ENCODE measurements at places on chromosomes 7 and 10.
A peak's percentile ranks its signal among the peaks of the same experiment; 100 is the strongest.

- no peak for DNase-seq
Observed at GRCh38 chr7:125526958-125527357, 597.3 kb upstream of the POT1 start.

GRCh38 chr10:131418681-131419080 lies 107.2 kb upstream of the TCERG1L start:
- DNase-seq = no peak

- no peak for DNase-seq
Observed at GRCh38 chr10:31932838-31933237, 4.2 kb upstream of the ARHGAP12 start.

- DNase-seq = no peak
Observed at GRCh38 chr10:18140957-18141845, 977 bp downstream of the CACNB2 start.

GRCh38 chr7:51797371-51797770 lies 480.8 kb upstream of the COBL start:
- DNase-seq = no peak

GRCh38 chr10:123269017-123269552 lies 114.9 kb downstream of the BUB3 start:
- DNase-seq = no peak

- peak; percentile 31 for DNase-seq
Observed at GRCh38 chr10:62637249-62638061, 167.1 kb upstream of the ADO start.

- no peak for DNase-seq
Observed at GRCh38 chr7:137877027-137877675, 30.4 kb upstream of the DGKI start.

DNA sequence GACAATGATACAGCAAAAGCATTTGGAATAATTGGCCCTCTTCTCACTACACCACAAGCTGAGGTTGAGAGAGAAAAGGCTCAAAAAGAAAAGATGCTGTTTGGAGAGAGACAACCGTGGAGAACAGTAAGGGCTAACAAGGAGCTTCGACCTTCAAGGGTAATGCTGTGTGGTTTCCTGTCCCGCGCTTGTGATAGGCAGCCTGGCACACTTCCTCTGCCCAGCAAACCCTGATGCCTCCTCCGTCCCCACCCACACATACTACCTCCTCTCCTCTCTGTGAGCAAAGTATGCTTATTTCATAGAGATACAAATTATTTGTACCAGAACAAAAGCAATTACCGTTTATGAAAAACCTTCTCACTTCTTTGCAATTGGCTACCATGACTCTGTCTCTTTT lies 755.4 kb downstream of the KCNMA1 start:
- no peak for DNase-seq

DNA sequence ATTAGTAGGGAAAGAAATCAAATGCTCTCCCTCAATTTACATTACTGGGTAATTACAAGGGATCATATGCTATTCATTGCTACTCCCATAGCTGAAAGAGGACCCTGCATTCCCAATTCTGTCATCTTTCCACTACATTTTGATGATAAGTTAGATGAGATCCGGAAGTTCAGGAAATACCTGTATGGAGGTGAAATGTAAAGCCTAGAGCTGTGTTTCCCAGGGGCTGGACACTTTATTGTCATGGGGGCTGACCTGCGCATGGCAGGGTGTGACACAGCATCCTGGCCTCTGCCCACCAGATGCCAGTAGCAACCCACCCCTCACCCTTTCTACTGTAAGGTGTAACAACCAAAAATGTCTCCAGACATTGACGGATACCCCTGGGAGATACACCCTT lies 56.6 kb downstream of the HECW1 start:
- no peak for DNase-seq

GRCh38 chr10:7406712-7407333 lies 4.0 kb downstream of the SFMBT2 start:
- DNase-seq = no peak

DNA sequence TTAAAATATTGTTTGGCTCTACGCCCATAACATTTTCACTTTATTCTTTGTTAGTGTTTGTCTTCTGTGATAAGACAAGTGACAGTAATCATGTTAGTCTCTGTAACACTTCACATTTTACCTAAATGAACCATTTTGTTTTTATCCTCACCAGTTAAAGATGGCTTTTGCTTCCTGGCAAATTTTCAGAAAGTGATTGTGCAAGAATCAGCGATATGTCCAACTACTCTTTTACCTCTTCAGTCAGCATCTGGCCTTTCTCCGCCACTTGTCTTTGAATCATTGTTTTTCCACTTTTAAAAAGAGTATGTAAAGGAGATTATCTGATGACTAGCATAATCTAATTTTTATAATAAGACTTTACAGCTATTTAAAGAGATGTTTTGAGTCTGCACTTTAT lies 3.5 kb downstream of the DGKB start:
- no peak for DNase-seq

DNA sequence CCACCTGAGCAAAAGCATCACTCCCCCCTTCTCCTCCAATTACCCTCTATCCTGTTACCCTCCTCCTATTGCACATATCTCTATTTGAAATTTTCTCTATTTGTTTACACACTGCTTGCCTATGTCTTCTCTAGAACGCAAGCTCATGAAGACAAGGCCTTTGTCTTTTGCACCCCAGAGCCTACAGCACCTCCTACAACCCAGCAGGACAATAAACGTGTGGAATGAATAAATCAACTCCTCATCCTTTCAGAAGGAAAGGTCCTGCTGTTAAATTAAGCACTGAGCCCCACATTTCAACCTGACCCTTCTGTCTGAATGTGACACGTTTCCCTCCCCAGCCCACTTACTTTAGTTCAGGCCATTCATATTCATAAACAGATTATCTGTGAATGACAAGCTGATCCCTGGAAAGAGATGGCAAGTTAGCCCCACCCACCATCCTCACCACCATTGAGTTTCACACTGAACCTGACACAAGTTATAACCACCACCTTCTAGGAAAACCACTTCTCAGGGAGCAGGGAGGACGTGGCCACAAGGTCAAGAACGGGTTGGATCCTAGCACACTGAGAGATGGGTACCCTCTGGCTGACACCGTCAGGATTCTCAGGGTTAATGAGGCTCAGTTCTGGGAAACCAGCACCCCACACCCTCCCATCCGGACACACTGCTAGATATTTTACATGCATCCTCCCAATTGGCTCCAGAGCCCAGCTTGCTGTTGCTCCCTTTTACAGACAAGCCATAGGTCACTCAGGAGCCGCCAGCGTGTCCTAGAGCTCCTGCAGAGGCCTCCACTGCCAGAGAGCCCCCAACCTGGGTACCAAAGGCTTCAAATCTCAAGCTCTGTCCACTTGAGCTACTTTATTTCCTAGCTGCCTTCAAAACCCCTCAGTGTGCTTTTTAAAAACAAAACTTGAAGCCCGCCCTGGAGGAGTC lies 934 bp downstream of the PRTFDC1 start:
- no peak for DNase-seq

DNA sequence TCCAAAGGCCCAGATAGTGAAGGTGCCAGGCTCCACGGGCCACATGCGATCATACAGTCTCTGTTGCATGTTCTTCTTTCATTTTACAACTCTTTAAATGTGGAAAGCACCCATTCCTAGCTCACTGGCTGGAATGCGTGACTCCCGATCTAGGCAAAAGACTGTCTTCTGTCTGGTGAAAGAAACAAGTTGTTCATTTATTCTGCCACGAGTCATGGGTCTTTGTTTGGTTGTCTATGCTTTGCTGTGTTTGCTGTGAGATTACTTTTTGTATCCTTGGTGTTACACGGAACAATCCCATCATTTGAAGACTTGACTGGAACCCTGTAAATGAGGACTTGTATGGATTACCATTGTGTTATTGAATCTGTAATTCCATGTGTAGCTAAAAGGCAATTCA lies 41.9 kb downstream of the NPVF start:
- no peak for DNase-seq

DNA sequence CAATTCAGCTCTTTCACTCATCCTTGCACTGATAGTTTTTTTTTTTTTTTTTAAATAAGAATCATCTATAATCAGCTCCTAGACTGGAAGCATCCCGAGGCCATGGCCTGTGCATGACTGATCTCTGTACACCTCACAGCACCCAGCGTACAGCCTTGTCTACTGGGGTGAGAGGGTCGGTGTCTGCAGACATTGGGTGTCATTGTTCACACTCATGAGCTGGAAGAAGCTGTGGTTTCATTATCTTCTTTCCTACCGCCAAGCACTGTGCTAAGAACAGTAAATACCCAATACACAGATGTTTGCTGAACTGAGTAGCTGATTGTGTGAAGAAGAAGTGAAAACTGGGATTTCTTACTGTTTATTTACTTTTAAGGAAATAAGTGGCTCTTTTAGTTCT lies 123.6 kb downstream of the CLEC2L start:
- no peak for DNase-seq

DNA sequence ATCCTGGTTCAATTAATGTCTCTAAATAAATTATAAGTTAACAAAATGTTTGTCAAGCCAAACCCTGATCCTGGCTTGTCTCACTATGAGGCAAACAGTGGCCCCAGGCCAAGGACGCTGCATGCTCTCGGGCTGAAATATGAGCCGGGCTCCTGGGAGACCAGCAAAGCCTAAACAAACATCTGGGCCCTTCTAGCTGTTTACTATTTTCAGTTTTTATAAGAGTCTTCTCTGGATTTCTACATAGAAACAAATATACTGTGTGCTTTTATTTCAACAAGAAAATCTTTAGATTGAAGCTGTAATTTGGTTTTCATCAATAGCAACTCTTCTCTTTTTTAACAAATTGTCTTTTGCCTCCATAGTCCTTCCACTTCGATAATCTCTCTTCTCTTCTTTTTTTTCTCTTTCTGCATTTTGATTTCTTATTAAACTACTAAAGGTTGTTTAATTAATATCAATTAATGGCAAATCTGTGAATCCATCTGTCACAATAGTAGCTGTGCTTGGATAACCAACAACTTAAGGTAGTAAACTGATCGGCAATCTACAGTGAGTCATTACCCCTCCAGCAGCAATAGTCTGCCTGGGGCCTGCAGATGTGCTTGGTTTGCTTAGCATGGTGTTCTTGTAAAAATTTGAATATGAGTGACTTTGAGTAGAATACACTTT lies 83.3 kb upstream of the DNAJC1 start:
- DNase-seq = no peak

DNA sequence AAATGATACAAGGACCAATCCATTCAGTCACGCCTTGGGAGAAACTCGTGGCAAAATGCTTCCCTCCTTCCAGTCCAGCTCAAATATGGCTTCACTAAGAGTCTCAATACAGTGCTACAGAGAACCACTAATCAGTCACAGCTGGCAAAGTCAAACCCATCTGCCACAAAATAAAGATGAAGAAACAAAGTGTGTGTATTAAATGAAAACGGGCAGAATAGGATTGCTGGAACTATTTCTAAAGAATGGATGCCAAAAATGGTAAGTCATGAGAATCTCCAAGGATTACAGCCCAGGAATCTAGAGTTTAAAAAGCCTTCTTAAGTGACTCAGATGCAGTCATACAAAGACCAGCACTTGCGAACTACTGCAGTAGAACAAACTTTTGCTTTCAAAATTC lies 61.9 kb downstream of the CACUL1 start:
- no peak for DNase-seq

DNA sequence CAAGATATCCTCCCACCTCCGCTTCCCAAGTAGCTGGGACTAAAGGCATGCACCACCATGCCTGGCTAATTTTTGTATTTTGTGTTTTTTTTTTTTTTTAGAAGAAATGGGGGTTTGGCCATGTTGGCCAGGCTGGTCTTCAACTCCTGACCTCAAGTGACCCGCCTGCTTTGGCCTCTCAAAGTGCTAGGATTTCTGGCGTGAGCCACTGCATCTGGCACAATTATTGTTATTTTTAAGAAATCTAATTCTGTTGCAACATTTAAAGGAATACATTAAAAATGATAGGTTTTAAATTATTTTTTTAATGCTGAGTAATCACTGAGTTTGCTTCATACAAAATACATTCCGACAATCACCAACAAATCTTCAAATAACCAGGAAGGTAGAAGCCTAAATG lies 178.1 kb upstream of the SEMA3E start:
- no peak for DNase-seq

- DNase-seq = no peak
Observed at GRCh38 chr7:118777308-118777707, 552.8 kb downstream of the ANKRD7 start.

DNA sequence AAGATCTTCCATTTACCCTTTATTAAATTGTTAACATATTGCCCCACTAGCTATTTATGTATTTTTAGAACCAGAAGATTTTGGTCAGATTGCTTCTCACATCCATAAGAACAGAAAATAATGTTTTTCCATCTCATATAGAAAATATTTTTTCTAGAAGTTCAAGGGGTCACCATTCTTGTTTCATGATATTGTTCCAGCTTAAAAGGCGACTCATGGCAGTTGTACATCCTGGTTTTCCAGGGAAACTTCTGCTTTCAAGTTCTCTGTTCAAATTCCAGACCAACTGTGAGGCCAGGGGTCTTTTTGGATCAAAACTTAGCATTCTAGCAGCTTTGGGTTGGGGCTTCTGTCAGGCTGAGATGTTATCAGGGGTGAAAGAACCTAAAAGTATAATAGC lies 84.4 kb downstream of the LRRC4 start:
- DNase-seq = no peak

GRCh38 chr7:80942261-80943041 lies 23.6 kb upstream of the SEMA3C start:
- DNase-seq = no peak

All from activated CD8-positive, alpha-beta memory T cell treated with anti-CD3 and anti-CD28 coated beads for 4 hours (primary cell).